Myocyte (in vitro differentiated cells): ENCODE measurements at places on chromosomes 5 and 9. TPM values are rescaled to one million over a fixed set of nuclear protein-coding genes. Genes with fewer than 3 reads are reported as not detected.

GRCh38 chr9:132283863-132284262, 70.9 kb downstream of the SETX start:
- no peak for DNase-seq

- no peak for DNase-seq
These were observed 358.8 kb upstream of the BRINP1 start for GRCh38 chr9:119727988-119728387.

DNA sequence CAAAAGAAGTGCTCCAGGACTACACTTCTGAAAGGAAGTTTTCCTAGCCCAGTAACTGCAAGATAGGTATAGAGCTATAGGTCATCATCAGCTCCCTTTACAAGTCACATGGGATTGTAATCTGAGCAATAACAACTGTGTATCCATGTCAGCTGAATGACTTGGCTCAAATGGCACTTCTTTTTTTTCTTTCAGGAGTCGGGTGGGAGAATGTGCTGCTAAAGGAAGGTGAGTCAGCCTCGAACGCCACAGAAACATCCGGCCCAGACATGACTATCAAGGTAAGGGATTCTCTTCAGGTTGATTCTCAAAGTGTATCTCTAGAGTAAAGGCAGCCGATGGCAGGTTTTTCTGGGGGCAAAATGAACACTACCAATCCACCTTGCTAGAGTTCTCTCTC, 192.2 kb downstream of the C9orf152 start:
- peak; percentile 67 for DNase-seq

DNA sequence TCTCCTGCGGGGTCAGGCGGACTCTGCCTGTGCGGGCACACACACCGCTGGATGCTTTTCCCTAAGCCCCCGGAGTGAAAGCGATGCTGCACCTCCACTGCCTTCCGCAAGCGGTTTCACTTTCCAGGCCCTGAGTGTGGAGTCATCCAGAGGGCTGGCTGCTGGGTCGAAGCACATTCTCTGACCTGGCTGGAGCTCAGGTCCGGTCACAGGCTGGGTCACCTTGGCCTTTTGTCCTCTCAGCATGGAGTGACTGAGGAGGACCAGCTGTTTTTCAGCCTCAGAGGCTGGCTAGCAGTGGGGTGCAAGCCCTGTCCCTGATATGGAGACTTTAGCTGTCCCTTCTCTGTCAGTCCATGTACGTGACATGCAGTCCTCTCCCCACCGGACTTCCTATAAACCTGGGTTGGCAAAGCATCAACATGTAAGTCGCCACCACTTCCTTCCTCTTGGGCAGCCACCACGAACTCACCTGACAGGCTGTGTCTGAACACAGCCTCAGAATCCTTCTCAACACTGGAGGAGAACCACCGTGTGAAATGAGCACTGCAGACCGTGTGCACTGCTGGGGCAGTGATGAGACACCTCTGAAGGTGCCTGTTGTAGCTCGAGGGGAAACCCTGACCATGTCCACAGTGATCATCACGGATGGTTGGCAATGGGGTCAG, 51.3 kb downstream of the GADD45G start:
- no peak for DNase-seq

PCDHA4 gene
- 1.2 and 1.4 TPM in 2 replicates for total RNA-seq

SLC38A9 gene
- 14.7 and 15.2 TPM in 2 replicates for total RNA-seq

OBP2B gene
- total RNA-seq = not detected in 2 replicates
